Natural killer cell (primary cell): ENCODE measurements at places on chromosomes 12 and 14. TPM values are rescaled to one million over a fixed set of nuclear protein-coding genes. Genes with fewer than 3 reads are reported as not detected.

The OTX2 gene
- not detected for total RNA-seq

DNA sequence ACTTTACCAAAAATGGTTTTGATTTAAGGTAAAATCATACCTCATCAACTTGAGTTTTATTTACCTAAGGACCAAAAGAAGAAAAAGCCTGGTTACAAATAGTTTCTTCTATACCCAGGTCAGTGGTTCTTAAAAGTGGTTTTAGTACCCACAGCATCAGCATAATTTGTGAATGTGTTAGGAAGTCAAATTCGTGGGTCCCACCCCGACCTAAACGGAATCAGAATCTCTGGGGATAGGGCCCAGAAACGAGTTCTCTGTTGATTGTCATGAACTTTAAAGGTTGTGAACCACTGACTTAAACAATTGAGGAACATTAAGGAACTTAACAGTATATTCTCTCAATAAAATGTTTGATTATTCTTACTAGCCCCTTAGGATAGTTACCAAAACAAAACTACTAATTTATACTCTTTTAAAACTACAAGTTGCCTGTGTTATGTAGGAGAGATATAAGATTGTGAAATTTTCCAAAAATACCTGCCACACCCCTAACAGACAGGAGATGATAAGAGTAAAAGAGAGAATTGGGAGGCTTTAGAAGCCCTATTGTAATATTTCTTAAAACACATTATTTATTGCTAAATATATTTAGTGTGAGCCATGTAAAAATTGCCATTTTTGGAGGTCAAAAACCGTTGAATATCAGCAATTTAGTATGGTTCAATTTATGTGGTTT, 669 bp upstream of the SLC25A21 start:
- no peak for DNase-seq

The STXBP6 gene
- total RNA-seq = not detected

- no peak for DNase-seq
Measured at GRCh38 chr14:73221945-73222344, 15.4 kb upstream of the PAPLN start.

The PPP1R13B gene
- total RNA-seq = 26.5 TPM

The IRAK3 gene
- 9.2 TPM for total RNA-seq

- no peak for DNase-seq
Measured at GRCh38 chr12:49966511-49967041, 4.9 kb downstream of the AQP5 start.
